ENCODE measurements at places on chromosomes 7 and 10.

- DNase-seq = no peak
Observed at GRCh38 chr7:110688908-110689307, 402.0 kb upstream of the LRRN3 start.

DNA sequence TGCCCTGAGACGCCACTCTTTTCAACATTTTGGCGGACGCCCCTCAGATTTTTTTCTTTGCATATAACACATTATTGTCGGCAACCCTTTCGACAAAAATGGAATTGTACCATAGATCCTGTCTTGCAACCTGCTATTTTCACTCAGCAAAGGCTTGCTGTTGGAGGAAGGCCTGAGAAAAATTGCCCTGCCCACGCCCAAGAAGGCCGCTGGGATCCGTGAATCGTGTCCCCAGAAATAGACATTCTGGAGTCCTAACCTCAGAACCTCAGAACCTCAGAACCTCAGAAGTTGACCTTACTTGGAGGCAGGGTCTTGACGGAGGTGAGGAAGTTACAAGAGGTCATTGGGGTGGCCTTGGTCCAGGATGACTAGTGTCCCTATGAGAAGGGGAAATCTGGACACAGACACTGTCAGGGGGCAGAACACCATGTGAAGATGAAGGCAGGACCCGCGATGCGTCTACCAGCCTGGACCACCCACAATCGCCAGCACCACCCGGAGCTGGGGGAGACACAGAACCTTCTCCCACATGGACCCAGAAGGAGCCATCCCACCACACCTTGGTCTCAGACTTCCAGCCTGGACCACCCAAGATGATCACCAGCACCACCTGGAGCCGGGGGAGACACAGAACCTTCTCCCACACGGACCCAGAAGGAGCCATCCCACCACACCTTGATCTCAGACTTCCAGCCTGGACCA, 19.1 kb upstream of the DNAAF5 start:
- DNase-seq = no peak

- no peak for DNase-seq
Observed at GRCh38 chr7:135206941-135207391, 4.4 kb downstream of the WDR91 start.

GRCh38 chr7:67487316-67487715, 490.7 kb downstream of the TYW1 start:
- no peak for DNase-seq

- no peak for DNase-seq
Observed at GRCh38 chr7:17580856-17581255, 282.4 kb downstream of the AHR start.

GRCh38 chr10:57015187-57015586, 654.1 kb upstream of the ZWINT start:
- no peak for DNase-seq

GRCh38 chr7:147415991-147416390, 1174.6 kb upstream of the C7orf33 start:
- DNase-seq = no peak

- no peak for DNase-seq
Observed at GRCh38 chr7:2524808-2525657, 5.5 kb downstream of the LFNG start.

DNA sequence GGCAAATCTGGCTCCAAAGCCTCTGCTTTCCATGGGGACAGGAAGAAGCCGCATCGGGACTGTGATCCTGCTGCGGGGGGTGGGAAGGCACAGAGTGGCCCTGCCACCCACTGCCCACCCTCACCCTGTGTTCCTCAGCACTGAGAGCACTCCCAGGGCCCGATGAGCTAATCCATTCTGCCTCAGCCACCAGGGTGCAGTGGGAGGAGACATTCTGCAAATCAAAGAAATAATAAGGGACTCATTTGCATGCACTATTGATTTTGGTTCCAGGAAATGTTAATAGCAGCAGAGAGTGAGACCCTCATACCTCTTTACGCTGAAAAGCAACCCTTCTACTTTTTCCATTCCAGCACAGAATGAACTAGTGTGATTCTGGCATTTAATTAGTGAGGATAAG, 572.8 kb downstream of the INHBA start:
- DNase-seq = no peak

DNA sequence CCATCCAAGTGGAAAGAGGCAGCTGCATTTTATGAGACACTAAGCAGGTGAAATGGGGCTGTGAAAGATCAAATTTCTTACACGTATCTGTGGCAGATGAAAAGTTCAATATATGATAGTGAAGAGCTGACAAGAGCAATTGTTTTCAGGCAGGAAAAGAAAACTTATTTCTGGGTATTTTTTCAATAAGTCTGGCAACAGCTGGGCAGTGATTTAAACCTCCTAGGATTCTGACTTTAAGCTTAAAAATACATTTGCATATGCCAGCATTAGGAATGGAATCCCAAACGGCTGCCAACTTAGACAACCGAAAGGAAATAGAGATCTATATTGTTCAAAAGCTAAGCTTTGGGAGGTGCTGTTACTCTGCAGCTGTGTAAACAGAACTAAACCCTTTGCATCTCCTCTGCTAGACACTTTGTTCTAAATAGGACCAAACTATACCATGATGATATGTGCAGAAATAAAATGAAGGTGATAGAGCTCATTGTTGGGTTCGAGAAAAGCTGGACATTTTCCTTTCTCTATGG, 26.1 kb downstream of the DYNC1I1 start:
- DNase-seq = no peak

DNA sequence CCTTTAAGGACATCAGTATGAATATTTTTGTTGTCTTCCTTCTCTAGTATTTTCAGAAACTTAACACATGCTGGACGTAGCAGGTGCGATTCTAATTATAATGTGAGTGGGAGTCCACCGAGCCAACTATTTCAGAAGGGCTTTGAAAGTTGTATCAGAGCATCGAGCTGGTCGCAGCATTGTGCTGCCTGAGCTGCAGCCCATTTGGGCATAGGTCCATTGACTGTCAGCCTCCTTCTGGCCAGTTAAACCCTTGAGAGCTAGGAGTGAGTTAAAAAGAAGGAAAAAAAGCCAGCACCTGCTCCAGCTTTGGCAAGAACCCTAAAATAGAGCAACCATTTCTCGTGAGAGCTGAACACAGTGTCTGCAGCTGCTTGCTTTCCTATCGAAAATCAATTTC, 47.8 kb downstream of the SLC35G1 start:
- no peak for DNase-seq

DNA sequence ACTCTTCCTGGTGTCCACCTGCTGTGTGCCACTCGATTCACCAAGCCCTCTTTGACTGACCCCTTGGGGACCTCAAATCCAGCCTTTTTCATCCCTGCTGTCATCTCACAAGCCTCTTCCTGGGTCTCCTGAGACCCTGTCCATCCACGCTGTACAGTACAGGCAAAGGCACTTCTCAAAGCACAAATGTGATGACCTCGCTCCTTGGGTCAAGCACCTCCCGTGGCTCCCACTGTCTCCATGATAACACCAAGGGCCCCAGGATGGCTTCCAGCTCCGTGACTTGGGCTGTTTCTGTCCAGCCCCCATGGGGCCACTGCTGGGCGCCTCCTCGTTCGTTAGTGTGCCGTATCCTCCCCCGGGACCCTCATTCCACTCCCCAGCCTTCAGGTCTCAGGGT, 28.7 kb downstream of the PVRIG start:
- no peak for DNase-seq

- DNase-seq = no peak
Observed at GRCh38 chr7:71285571-71286145, 153.7 kb downstream of the GALNT17 start.

- DNase-seq = no peak
Observed at GRCh38 chr10:91924212-91925021, 847 bp downstream of the BTAF1 start.

DNA sequence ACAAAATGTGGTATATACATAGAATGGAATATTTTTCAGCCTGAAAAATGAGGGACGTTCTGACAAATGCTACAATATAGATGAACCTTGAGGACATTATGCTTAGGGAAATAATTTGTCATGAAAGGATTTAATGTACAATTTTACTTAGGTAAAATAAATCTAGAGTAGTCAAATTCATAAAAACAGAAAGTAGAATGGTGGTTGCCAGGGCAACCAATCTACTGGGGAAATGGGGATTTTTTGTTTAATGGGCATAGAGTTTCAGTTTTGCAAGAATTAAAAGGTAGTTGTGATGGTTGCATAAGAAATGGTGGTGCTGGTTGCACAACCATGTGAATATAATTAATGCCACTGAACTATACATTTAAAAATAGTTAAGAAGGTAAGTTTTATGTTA, 296.0 kb upstream of the SP4 start:
- DNase-seq = no peak

- DNase-seq = no peak
Observed at GRCh38 chr10:104113376-104113956, 8.5 kb upstream of the SFR1 start.

GRCh38 chr7:116911801-116912200, 41.5 kb upstream of the ST7 start:
- no peak for DNase-seq

- DNase-seq = no peak
Observed at GRCh38 chr10:3432081-3432825, 259.7 kb upstream of the PITRM1 start.

DNA sequence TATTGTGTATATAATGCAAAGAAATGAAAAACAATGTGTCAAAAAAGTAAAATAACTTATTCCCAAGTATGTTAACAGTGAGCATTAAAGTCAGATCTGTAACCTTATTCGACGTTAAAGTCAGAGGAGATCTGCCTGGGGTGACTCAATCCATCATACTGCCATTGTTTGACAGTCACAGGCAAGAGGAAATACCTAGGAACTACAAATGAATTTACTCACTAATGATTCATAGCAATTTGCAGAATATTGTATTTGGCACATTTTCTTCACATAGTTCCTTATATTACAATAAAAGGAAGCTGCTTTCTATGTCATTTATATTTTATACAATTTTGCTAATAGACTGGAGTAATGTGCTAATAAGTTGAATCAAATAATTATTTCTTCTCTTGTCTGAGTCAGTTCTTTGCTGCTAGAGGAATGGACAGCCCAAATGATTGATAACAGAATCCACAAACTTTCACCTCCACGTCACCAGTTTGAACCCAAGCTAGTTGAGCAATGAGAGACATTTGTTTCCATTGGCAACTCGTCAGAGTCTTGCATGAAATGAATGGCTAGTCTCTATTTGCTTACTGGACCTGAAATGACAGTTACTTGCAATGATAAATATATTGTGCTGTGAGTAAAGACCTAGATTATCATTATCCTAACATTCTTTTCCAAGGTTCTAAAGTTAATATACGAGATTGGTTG, 48.5 kb upstream of the TMEM106B start:
- DNase-seq = no peak

- no peak for DNase-seq
Observed at GRCh38 chr7:132234711-132235110, 341.6 kb downstream of the PLXNA4 start.

DNA sequence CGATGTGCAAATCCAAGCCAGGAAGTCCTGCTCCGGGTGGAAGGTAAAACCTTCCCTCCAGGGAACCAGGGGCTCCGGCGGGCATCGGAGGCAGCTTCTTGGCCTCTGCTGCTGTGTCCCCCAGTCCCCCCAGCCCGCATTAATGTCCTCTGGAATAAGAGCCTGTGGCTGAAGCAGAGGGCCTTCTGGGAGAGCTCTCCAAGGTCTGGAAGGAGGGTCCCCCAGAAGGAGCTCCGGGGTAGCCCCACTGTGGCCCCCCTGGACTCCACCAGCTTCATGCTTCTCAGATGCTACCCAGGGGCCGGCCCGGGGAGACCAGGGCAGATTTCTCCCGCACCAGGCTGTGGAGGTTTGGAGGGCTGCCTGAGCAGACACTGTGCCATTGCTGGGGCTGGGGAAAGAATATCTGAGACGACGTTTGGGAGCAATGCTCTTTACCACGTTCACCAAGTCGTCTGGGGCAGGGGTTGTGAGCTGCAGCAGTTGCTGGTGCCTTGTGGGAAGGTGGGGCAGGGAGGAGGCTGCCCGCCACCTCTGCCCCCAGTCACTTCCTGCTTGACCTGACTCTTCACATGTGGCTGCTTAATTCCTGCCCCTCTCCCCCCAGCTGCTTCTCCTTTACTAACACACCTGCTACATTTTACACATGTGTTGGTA, 8.3 kb downstream of the ZNF853 start:
- no peak for DNase-seq

- DNase-seq = peak; percentile 1
Observed at GRCh38 chr10:122648599-122649428, 50.8 kb downstream of the C10orf120 start.

DNA sequence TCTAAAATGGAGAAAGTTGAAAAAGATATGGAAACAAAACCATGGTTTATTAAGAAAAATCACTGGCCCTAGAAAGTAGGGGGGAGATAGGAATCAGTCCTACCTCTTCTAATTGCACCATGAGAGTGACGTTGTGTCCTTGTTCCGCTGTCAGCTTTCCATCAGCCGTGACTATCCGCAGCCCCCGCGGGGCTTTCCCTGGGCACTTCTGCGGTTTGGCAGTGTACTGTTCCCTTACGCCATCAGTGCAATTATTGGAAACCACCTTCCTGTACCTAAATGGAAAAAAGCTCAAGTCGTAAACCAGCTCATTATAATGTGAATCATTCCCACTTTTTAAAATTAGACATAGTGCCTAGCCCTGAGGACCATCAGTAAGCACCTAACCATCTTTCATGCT, 512.2 kb downstream of the SORCS1 start:
- DNase-seq = no peak

DNA sequence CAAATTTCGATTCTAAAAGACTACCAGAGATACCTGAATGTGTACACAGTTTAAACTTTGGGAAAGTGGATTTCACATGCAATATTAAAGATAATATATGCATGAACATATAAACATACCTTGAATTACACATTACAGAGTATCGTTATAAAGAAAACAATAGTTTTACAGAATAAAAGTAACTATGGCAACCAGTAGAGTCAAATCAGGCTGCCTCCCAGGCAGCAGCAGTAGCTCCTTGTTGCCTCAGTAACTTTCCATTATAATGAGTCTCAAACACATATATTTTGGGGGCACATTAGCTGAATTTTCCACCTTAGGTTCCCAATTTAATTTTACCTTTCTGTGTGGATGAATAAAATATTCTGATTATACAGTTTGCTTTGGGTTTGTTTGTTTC, 164.4 kb upstream of the FEZF1 start:
- no peak for DNase-seq

- no peak for DNase-seq
Observed at GRCh38 chr7:113628948-113629847, 289.6 kb downstream of the PPP1R3A start.

GRCh38 chr10:79236433-79236765, 110.9 kb upstream of the PPIF start:
- DNase-seq = no peak

GRCh38 chr10:107415446-107415845, 250.9 kb upstream of the SORCS1 start:
- DNase-seq = no peak

DNA sequence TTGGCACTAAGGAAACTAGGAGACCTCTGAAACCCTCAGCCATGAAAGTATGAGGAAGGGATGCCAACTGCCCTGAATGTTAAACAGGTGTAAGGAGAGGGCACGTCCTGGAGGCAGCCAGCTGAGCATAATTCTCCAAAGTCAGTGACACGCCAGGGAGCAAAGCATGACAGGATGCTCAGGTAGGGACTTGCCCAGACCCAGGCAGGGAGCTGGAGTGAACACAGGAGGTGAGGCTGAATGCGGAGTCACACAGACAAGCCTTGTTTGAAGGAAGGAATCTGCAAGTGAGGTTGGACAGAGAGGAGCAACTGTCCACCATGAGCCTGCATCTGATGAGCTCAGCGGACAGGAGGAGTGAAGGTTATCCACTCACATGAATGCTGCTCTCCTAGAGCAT, 41.5 kb downstream of the KLRG2 start:
- DNase-seq = no peak

- no peak for DNase-seq
Observed at GRCh38 chr10:76150139-76150875, 718.9 kb downstream of the LRMDA start.

- DNase-seq = no peak
Observed at GRCh38 chr7:99422625-99423024, 13.9 kb downstream of the BUD31 start.
